ENCODE measurements at places on chromosomes 2 and 18.

- no peak for DNase-seq
These were observed 601.0 kb upstream of the SLC39A10 start for GRCh38 chr2:195055996-195056395.

DNA sequence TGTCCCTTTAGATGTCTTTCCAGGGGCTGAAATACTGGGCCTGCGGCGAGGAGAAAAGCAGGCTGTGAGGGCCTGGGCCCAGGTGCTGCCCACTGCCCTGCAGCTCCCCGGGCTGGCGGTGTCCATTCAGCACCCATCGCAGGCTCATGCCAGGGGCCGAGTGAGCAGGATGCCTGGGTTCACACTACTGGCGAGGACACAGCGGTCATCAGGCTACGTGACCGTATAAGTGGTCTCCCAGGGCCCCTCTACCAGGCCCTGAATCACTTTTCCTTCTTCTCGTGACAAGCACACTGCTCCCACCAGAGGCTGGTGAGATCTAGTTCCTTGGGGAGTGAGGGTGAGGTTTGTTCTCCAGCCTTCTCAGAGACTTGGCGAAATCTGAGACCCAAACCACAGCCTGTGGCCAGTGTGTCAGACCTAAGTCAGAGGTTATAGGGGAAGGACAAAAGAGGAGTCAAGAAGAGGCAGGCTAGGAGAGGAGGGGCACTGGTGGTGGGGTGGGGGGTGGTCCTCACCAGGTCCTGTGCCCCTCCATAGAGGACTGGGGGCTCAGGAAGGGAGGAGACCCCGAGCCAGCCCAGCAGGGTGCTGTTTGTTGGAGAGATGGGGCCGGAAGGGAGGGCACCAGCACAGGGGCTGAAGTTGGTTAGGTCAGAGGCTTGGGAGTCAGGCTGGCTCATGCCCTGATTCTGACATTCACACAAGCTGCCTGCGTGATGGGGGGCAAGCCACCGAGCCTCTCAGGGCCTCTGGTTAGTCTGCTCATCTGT, 6.6 kb upstream of the SEMA4C start:
- DNase-seq, result no peak

GRCh38 chr2:71941726-71942525, 205.7 kb downstream of the CYP26B1 start:
- no peak for DNase-seq

- no peak for DNase-seq
These were observed 15.3 kb downstream of the CHRNA1 start for GRCh38 chr2:174748948-174749347.

- no peak for DNase-seq
These were observed 210.5 kb downstream of the ERBB4 start for GRCh38 chr2:212328136-212328535.

DNA sequence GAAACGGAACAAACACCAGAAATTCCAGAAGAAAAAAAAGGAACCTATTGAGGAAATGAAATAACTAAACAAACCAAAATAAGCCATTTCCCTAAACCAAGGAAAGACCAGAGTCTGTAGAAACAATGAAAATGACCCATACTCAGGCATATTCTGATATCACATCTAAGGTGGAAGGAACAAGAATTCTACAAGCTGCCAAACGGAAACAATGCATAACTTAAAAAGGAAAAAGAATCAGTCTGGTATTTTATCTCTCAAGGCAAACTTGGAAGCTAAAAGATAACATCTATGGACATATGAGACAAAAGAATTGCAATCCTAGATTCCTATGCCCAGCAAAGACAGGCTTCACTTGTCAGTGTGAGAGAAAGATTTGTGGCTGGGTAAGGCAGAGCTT, 326.2 kb downstream of the PDE11A start:
- no peak for DNase-seq

- DNase-seq, result no peak
These were observed 68.2 kb downstream of the ZNF521 start for GRCh38 chr18:25283781-25284180.

GRCh38 chr2:101517758-101518271, 42.9 kb upstream of the RFX8 start:
- DNase-seq, result peak; percentile 46

DNA sequence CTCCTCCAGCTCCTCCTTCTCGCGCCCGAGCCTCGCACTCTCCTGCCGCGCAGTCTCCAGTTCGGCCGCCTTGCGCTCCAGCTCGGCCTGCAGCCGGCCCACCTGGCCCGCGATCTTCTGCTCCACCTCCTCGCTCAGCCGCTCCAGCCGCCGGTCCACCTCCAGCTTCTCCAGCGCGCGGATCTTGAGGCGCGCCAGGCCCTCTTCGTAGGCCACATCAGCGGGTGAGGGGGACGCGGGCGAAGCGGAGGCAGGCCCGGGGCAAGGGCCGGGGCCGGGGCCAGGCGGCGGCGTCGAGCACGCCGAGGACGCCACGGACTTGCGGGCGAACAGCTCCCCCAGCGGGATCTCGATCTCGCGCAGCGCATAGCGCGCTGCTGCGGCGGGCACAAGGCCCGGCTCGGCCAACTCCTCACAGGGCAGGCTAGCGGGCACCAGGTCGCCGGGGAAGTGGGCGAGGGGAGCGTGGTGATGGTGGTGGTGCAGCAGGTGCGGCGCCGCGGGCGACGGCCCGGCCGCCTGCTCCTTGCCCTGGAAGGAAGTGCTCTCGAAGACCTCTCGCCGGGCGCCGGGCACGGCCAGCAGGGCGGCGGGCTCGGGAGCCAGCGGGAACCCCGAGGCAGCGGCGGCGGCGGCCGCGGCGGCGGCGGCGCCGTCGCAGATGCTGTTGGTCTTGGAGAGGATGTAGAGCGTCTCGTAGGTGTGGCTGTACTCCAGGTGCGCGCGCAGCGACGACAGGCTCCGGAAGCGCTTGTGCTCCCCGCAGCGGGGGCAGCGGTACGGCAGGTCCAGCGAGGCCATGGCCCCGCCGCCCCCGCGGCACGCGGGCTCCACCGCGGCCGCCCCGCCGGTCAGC, 15.2 kb downstream of the FBXO41 start:
- DNase-seq, result no peak

DNA sequence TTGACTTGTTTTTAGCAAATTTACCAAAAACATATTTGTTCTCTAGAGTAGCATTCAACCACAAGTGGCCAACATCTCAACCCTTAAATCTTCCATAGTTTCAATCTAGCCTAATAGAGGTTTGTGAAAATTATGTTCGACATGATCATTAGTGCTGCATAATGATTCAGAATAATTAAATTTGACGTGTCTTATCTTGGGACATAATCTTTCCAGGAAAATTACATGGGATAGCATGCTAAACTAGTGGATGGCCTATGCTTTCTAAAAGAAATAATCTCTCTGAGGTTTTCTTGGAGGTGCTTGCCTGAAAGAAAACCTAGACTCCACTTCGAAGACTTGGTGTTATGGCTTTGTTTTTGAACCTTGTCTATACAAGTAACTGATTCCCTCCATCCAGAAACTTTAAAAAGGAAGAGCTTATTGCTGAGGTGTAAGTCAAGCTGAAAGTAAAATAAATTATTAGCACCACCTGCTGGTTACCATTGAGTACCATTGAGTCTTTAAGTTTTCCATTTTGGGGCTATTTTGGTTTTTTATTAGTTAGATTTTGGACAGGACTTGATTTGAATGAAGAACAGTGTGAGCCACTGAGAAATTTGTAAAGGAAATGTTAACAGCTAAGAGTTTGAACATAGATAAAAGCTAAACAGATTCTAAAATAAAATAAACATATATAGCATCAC, 32.7 kb downstream of the COX7A2L start:
- DNase-seq, result no peak

- DNase-seq, result no peak
These were observed 20.0 kb upstream of the LPIN1 start for GRCh38 chr2:11726384-11726783.

GRCh38 chr2:67701011-67701410, 303.9 kb downstream of the ETAA1 start:
- peak; percentile 17 for DNase-seq

- DNase-seq, result no peak
These were observed 16.4 kb downstream of the DYNAP start for GRCh38 chr18:54607213-54608027.

DNA sequence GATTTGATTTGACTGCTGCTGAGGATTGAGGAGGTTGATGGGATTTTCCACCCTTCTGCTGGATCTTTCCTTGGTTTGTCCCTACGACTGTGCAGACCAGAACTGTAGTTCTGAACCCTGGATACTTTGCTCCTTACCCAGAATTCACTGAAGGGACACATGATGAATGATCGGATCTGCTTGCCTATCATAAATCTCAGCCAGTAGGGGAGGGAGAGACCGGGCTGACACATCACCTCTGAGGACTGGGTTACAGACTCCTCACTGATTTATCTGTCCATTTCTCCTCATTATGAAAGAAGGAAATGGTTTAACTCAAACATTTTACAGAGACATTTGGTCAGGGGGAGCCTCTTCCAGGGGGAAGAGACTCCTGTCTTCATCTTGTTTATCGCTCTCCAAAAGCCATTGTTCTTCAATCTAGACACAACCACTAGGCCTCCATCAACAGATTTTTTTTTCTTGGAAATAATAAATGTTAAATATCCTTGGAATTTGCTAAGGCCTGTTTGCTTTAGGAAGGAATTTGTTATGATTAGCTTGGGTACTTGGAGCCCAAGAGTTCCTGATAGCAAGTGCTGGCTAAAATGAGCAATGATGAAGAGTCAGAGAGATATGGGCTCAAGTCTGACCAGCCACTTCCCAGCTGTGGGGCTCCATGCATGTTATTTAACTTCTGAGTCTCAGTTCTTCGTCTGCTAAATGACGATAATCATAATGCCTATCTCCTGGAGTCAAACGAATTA, 925.5 kb downstream of the SLC4A3 start:
- DNase-seq, result no peak

- peak; percentile 89 for DNase-seq
These were observed 116.1 kb downstream of the SPTBN1 start for GRCh38 chr2:54572262-54572635.

GRCh38 chr18:6236258-6236657, 178.5 kb downstream of the L3MBTL4 start:
- DNase-seq, result no peak

DNA sequence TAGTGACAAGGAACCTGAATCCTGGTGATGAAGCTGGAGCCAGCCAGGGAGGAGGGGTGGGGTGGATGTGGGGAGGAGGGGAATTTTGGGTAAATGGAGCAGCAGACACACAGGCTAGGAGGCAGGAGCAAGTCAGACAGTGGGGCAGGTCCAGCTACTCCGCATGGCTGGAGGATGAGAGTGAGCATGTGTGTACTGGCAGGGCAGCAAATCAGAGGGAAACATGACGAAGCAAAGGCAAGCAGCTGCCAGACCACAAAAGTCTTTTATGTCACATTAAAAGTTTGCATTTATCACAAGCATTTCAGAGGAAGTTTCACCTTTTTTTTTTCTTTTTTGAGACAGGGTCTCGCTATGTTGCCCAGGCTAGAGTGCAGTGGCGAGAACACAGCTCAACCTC, 11.9 kb upstream of the KIDINS220 start:
- peak; percentile 27 for DNase-seq

GRCh38 chr2:206701952-206702605, 16.1 kb downstream of the DYTN start:
- DNase-seq, result no peak

DNA sequence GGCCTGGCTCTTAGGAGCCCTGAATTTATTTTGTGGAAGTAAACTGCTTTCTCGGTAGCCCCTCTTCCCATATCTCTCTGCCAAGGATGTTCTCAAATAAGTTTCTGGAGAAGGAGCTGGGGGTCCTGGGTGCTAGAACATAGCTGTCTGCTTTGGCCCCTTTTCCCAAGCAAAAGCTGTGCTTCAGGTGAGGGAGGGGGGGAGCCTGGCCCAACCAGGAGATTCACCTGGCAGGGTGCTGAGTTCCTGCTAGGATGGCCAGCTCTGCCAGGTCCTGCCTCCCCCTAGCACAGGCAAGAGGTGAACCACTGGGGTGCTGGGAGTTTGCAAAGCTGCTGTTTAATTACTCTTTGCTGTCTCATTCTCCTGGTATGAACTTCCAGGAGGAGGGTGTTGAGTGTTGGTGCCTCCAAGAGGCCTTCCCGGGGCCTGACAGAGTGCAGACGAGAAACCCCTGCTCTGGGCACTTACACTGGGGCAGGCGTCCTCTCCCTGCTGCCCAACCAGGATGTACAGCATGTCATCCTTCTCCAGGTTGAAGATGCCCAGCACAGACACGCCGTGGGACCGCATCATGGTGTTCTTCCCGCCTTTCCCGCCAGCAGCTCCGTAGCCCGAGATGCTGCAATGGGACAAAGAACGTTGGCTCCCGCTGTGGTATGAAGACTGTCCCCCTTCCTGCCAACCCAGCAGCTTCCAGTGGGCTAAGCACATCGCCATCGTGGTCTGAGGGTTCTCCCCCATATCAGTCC, 124.2 kb downstream of the CLIP4 start:
- no peak for DNase-seq

DNA sequence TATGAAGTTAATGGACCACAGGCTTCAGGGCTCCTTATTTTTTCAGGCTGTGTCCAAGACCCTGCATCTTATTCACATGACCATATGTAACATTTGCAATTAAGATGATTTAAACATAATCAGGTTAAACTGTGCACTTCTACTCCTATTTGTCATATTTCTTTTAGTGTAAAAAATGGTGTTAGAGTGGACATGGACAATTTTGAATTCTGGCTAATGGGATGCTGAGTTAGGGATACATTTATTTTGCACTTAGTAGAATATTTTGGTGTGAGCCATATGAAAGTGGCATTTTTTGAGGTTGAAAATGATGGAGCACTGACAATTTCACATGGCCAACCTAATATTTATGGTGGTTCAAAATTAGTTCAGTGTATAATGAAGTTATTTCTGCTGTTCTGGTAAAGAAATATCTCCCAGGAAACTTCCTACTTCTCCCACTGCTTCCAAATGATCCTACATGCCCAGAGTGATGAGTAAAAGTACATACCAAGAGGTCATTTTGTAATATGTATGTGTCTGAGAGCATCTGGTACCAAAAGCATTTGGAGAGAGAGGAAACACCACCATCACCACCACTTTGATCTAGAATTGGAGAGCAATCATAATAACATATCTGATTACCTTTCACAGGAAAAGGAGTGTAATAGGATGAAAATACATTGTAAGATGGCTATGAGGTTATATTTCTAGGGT, 36.0 kb downstream of the GULP1 start:
- DNase-seq, result no peak

GRCh38 chr2:102141970-102142828, at the start of gene IL1R1:
Gene IL1R1, plus strand, starts transcription at chr2:102142746. Its CDS starts 14,979 bp downstream, at chr2:102157725.
- DNase-seq, result no peak

DNA sequence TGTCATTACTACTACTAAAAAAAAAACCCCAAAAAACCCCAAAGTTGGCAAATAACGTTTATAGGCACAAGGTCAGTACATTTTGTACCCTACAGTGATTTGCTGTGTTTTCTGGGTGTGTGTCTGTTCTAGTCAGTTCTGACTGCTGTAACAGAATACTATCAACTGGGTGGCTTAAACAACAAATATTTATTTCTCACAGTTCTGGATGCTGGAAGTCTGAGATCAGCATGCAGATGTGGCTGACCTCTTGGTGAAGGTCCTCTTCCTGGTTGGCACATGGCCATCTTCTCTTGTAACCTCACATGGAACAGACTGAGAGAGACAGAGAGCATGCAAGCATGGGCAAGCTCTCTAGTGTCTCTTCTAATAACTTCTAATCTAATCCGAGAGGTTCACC, 103.1 kb downstream of the CERS6 start:
- no peak for DNase-seq

All from fibroblast of skin of left quadriceps (primary cell).